Stimulated activated CD8-positive, alpha-beta memory T cell treated with anti-CD3 and anti-CD28 coated beads, Interleukin-15, amount 100 ng/mL, for 48 hours (primary cell): ENCODE measurements at places on chromosomes 7 and 10.

DNA sequence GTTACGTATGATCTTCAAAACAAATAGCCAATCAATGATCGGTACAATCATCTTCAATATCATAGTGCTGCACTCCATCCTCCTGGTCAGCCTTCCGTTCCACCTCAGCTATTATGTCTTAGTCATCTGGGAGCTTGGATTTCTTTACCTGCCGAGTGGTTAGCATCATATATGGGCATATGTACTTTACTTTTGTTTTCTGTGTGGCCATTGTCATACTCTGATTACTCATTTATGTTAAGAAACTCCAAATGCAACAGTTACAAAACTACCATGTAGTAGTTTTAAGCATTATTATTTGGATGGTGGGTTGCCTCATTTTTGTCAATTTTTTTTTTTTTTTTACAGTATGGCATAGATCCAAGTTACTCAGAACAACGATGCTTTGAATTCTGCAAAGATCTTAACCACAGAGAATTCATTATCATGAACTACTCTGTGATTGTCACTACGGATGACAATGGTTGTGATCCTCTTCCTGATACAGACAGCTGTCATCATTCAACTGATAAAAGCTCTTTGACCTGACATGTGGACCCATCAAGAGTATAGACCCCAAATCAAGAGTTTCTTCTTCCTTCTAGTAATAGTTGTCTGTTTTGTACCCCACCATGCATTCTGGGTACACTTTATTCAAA, 52.1 kb upstream of the NME8 start:
- DNase-seq, result no peak

GRCh38 chr7:98840722-98841121, 29.1 kb downstream of the TMEM130 start:
- no peak for DNase-seq

DNA sequence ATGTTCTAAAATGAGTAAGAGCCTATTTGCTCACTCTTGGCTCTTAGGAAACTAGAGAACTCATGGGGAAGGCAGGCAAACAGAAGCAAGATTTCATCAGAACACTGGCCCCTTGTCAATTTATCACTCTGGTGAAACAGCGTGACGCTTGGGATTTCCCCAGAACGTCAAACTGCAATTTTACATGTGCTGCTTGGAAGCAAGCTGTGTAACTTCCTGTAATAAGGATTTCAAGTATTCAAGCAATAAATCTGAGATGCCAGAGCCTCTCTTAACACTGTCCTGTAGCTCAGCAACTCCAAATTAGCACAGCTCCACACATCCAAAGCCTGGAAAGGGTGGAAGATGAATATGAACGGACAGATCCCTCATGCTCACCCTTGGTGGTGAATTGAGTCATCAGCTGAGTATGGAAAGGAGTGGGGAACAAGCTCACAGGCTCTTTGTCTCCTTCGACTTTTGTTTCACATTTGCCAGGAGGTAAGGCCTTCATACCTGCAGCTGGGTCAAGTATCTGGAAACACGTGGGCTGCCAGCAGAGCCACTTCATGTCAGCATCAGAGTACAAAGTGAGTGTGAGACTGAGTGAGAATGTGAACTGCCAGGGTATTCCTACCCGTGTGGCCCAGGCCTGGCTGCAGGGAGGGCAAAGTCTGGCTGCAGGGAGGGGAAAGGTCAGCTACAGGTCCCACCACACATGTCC, 140.4 kb upstream of the NAMPT start:
- DNase-seq, result peak; percentile 72

DNA sequence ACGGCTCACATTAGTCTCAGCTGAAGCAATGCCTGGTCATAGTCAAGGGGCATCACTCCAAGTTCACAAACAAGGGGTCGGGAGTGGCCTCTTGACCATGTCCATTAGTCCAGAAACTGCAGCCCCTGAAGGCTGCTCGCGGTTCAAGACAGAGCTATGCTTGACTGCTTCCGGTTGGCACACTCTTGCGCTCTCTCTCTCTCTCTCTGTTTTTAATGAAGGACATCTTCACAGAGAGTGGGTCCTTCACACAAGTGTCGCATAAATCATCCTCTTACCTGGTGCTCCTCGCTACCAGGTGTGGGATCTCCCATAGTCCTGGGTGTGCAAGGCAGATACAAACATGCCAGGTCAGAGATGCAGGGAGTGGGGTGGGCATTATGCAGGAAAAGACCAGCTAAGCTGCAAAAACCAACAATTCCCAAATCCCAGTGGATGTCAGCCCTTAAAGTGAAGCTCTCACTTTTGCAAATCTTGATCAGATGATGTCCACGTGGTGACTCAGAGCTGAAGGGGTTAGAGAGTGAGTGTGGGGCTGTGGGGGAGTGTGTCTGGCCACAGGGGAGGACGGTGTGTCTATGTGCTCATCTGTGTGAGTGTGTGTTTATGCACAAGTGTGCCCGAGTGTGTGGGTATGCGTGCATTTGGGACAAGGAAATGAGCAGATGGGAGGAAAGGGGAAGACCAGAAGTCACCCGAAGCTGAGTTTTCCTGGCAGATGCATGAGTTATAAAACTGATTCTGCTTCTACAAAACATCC, 83.7 kb upstream of the PPP2R2D start:
- DNase-seq, result no peak
